ENCODE measurements at places on chromosomes 1 and 21.

DNA sequence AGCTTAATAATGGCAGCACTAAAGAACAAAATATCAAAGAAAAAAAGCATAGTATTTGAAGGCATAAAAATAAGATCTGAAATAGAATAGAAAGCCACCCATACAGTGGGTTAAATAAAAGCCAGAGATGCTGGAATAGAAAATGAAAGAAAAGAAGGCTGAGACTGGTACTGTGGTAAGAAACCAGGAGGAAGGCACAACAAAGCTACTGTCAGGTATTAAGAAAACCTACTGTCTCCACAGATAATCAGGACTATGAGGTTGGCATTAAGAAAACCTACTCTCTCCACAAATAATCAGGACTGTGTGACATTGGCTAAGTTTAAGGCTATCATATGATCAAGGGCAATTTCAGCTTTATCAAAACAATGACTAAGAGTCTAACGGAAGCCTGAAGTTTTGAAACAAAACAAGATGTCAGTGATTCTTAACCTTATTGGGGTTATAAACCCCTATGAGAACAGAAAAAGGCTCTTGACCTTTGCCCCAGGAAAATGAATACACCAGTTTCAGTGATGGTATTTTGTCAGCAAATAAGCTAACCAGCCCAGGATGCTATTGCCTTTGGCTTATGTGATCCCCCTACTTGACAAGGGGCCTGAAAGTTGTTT lies 24.4 kb downstream of the MCOLN2 start:
- no peak for DNase-seq

GRCh38 chr1:42848823-42849537 lies 2.6 kb downstream of the ZNF691 start:
- no peak for DNase-seq

DNA sequence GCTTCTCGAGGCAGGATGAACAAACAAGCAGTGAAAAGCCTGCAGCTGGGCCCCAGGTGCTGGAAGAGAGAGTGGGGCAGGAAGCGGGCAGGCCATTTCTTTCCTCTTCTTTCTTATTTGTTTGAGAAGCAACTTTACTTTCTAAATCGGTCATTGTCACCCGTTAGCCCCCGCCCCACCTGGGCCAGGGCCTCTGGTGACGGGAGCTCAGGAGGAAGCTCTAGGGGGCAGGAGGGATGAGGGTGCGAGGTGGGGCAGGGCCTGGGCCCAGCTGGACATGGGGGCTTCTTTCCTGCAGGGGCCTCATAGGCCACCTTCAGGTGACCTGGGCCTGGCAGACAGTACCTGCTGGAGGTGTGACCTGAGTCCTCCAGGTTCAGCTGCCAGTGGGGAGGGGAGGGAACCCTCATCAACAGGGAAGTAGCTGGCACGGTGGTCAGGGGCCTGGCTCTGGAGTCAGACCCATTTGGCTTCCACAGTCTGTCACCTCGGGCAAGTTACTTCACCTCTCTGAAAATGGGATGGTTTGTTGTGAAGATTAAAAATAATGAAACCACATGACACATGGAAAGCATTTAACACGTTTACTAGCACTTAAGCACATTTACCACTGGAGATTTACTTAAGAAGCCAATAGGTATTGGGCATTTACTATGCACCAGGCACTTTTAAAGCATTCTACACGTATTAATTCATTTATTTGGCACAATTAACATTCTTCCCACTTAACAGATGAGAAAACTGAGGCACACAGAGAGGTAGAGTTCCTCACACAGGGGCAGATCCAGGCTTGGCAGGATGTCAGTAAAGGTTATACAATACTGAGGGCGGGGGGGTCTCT lies 54.1 kb upstream of the ID3 start:
- peak; percentile 46 for DNase-seq

- DNase-seq, result peak; percentile 94
Observed at GRCh38 chr21:18443085-18443484, 39.5 kb upstream of the TMPRSS15 start.

- no peak for DNase-seq
Observed at GRCh38 chr1:229093238-229093540, 177.7 kb upstream of the RAB4A start.

DNA sequence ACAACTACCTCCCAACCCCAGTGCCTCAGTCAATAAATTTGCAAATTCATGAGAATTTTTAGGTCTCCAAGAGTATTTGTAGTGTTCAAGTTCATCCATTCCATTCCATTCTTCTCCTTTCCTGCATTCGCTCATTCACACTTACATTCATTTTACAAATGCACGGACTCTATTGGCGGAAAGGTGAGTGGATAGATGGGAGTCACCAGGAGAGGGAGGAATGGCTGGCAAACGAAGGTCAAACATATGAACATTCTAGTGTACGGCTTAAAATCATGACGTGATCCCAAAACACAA lies 2.5 kb downstream of the LORICRIN start:
- peak; percentile 32 for DNase-seq

- DNase-seq, result no peak
Observed at GRCh38 chr1:14345946-14346550, 252.4 kb upstream of the KAZN start.

DNA sequence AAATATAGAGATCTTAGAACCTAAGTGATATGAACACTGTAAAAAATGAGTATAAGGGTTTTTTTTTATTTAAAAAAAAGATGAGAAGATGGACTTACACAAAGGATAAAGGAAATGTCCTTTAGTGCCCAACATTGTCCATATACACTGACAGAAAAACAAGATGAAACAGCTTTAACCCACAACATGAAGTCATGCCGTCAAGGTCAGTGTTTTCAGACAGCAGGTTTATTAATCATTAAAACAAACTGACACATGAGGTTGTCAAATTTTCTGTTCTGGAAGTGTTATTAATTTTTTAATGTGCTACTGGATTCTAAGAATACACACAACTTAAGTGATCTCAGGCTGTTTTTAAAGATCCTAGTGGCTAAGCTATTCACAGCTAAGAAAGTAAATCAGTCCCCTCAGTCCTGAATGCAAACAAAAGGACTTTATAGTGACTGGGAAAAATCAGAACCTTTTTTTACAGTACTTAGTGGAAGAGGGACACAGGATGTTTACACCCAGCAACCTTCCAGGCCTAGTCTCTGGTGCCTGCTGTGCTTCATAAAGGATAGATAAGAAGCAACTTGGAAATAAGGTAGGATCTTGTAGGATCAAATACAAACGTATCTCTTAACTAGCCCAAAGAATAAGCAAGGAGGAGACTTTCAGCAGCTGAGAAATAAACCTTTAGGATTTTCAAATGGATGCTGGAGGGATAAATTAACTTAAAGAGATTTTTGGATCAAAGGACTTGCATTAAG lies 21.9 kb upstream of the PKN2 start:
- DNase-seq, result no peak

DNA sequence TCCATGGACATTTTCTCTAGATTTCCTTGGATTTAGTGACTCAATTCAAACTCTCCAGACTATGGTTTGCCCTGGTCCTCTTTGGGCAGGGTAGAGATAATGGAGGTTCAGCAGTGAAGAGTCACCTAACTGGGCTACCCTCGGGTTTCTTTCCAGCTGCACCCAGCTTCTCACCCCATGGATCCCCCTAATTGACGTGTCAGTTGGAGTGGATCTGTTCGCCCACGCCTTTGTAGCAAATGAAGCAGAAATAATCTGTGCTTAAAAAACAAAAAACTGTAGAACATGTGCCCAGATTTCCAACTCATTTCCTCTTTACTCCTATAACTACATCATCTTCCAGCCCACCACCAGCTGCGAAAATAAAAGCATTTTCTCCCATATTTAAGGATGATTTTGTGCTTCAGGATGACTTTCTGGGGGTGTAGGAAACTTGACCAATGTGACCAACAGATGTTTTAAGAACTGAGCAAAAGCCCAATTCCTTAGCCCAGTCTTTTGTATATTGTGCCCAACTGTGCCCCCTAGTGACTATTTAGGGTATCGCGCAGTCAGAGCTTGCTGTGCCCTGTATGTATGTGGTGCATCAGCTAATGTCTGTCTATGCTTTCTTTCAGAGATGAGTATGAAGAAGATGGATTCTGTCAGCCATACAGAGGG lies 66.5 kb upstream of the UBE2U start:
- peak; percentile 63 for DNase-seq

- DNase-seq, result no peak
Observed at GRCh38 chr1:237852342-237852741, 38.4 kb downstream of the ZP4 start.

DNA sequence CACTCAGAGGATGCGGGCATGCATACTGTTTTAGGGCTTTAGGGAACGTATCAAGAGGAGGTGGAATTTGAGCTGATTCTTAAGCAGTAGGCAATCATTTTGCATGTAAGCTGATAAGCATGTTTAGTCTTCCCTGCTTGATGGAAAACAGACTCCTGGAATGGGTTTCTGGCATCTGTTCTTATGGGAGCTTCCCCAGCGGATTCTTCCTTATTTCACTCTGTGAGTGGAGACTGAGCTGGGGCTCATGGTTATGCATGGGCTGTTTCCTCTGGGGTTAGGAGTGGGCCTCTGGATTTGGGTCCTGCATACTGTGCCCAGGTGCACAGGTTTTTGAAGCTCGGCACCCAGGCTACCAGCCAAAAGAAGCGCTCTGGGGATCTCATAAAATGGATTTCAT lies 93.4 kb downstream of the DIRAS3 start:
- DNase-seq, result no peak

- DNase-seq, result no peak
Observed at GRCh38 chr1:116751146-116751545, 3.1 kb upstream of the CD2 start.

DNA sequence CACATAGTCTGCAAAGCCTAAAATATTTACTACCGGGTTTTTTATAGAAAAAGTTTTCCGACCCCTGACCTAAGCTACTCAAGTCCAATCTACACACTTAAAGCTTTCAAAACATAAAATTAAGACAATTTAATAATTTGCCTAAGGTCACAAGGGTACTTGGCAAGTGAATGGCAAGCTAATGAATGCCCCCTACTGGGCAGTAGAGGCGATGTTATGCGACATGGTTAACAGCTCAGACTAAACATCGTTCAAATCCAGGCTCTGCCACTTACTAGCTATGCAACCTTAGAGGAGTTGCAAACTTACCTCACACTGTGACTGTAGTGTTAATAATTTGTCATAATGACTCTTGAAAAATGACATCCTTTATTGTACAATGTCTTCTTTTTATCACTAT lies 317.2 kb upstream of the NFIA start:
- peak; percentile 29 for DNase-seq

- no peak for DNase-seq
Observed at GRCh38 chr1:156075775-156076204, 6.5 kb downstream of the MEX3A start.

DNA sequence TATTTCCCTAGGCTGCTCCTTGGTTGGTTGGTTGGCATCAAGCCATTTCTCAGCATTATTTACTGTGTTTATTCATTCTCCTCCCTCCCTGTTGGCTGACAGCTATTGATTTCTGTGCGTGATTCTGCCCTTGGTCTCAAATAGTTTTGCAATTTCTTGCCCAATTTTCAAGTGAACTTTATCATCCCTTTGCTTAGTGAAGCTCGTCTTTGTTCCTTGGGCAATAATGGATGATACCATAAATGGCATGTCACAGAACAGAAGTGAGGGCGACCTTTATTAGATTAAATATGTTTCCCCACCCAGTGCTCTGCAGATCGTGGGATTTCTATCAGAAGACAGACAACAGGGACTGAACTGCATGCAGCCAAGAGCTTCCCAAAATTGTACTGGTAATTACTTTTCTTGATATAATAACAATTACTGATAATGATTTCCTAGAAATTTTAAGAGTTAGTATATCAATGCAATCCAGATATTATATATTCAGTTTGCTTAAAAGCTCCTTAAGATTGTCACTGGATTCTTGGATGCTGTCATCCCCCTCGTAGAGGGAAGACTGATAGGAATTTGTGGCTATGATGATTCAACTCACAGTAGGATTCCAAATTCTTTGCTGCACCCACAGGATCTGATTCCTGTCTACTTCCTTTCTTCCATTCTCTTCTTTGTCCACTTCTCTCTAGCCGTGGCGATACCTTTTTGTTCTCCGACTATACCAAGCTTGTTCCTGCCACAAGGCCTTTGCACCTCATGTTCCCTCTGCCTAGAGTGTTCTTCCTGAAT lies 122.1 kb upstream of the KAZN start:
- DNase-seq, result no peak

DNA sequence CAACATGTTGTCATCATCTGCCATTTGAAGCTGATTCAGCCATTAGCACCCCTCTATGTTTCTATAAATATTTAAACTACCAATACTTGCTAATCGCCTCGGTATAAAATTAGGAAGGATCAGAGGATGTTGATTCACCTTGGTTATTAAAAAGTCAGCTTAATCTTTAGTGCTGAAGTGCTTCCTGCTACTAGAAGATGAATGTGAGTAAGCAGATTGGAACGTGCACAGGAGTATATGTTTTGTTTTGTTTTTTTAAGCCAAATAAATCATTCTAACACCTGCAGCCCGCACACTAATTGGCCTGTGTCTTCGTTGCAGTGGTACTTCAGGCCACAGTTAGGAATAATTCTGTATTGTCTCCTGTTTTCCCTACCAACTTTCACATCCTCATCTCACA lies 485.7 kb downstream of the AJAP1 start:
- peak; percentile 62 for DNase-seq

- DNase-seq, result peak; percentile 34
Observed at GRCh38 chr1:211352985-211353515, 26.4 kb downstream of the TRAF5 start.

DNA sequence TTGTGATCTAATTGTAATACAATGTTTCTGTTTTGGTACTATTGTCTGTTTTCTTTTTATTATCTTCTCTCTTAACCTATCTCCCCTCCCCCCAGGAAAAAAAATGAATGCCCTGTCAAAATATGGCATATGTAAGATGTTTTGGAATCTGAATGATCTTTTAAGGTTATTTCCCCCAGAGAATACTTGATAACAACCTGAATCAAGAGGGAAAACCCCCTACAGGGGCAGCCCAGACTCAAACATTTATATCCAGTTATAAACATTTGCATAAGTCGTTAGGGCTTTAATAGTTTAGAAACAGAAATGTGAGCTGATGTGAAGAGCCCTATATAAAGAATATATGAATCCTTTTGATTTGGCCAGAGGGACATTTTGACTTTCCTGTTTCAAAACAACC lies 169.5 kb downstream of the VAV3 start:
- no peak for DNase-seq

DNA sequence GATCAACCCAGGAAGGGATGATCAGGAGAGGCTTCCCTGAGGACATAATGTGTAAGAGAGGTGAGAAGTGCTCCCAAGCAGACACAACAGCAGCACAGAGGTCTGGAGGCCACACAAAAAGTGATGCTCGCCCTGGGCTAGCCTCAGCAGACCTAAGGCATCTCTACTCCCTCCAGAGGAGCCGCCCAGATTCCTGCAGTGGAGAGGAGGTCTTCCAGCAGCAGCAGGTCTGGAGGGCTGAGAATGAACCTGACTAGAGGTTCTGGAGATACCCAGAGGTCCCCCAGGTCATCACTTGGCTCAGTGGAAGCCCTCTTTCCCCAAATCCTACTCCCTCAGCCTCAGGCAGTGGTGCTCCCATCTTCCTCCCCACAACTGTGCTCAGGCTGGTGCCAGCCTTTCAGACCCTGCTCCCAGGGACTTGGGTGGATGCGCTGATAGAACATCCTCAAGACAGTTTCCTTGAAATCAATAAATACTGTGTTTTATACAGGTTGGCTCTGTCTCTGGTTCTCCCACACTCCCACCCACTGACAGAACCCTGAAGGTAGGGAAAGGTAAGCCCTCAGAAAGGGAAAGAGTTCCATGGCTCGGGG lies 5.0 kb downstream of the GJB3 start:
- DNase-seq, result no peak

GRCh38 chr1:234649432-234650081 lies 39.6 kb upstream of the IRF2BP2 start:
- DNase-seq, result no peak

- DNase-seq, result peak; percentile 61
Observed at GRCh38 chr1:47709019-47709871, 271.4 kb downstream of the FOXD2 start.
